ENCODE measurements at places on chromosomes 6 and 20. TPM values are rescaled to one million over a fixed set of nuclear protein-coding genes. Genes with fewer than 3 reads are reported as not detected.

GRCh38 chr6:167828325-167828956, 1.7 kb downstream of the AFDN start:
- DNase-seq, result no peak

DNA sequence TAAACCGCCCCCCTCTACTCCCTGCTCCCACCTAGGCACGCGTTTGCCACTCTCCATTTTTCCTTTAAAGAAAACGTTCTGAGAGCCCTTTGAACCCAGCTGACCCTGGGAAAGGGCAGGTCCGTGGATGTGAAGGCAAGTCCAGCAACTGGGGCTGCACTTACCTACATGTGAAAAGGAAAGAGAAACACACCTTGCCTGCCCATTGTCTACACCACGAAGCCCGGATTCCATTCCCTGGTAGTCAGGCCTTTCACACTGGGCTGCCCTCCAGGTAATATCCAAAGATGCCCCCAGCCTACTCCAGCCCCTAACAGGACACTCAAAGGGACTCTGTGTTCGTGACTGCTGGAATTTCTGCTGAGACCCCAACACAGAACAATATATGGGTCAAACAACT, 94.4 kb downstream of the CD83 start:
- no peak for DNase-seq

DNA sequence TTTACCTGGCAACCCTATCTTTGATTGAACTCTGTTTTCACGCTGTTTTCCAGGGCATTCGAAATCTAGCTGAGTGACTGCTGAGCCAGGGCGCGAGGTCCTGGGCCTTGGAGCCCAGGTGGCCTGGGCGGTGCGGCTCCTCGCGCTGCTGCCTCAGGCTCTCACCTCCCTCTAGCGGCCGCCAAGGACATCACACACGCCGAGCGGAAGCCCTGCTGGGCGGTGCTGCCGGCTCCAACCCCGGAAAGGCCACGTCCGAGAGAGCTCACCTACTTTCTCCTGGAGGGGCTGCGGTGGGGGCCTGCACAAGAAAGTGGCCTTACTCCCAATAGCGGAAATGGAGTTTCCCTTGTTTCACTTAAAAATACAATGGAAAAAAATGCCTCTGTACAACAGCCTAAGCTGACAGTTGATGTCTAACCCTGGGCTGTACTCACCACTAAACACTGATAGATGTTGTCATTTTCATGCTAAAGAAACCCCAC, 77.7 kb downstream of the ELOVL4 start:
- peak; percentile 5 for DNase-seq

DNA sequence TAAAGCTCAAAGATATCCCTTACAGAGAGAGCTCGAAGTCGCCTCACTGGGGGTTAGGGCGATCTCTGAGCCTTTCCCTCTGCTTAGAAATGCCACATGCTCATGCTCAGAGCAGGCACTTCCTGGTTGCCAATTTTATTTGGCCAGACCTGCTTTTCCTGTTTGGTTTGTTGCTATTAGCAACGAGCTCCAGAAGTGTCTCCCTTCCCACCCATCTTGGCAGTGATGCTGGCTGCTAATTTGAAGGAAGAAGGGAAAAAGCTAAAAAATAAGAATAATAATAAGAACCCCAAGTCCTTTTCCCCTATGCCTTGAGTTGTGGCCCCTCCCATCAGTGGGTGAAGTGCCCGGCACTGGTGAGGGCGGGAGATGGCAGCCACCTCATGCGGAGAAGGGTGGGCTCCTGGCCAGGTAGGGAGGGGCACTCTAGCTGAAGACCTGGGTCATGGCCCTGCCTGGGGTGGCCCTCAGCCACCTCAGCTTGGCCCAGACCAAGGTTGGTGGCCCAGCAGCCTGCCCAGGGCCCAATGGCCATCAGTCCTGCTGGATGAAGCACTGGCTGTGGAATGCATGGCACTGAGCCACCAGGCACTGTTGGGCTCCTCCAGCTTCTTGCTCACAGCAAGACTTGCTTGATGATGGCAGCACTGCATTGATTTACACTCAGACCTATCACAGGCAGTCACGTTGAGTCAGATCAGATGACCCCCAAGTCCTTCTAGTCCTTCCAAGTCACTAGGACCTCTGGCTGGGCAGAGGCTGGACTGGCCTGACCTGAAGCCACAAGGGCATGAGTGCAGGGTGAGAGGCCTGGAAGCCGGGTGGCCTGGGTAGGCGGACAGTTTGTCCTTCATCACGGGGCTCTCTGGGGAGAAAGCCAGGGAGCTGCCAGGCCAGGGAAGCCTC, 79.0 kb downstream of the SYNJ2 start:
- peak; percentile 90 for DNase-seq

- no peak for DNase-seq
These were observed 11.8 kb downstream of the MAP3K4 start for GRCh38 chr6:161003336-161003735.

DNA sequence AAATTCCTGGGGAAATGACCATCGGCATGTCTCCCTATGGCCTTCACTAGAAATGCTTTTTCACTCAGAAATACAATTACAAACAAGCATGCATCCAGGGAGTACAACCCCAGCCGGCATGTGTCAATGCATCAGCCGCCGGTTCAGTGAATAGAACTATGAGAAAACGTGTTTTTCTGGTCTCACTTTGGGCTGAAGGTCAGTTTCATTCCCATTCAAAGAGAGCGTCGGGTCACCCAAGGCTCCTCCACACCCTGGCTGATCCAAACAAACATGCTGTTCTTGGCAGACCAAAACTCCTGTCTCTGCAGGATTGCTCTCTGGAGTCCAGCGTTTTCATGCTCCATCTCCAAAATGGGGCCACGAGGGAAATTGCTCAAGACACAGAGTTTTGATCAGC, 35.5 kb upstream of the NXT1 start:
- no peak for DNase-seq

- DNase-seq, result no peak
These were observed 7.6 kb downstream of the MAPK14 start for GRCh38 chr6:36035225-36035624.

HTR1E gene
- total RNA-seq, result not detected
